ENCODE measurements at places on chromosomes 7 and 10.

- DNase-seq = no peak
These were observed 28.4 kb downstream of the ITGB1 start for GRCh38 chr10:32929634-32930033.

DNA sequence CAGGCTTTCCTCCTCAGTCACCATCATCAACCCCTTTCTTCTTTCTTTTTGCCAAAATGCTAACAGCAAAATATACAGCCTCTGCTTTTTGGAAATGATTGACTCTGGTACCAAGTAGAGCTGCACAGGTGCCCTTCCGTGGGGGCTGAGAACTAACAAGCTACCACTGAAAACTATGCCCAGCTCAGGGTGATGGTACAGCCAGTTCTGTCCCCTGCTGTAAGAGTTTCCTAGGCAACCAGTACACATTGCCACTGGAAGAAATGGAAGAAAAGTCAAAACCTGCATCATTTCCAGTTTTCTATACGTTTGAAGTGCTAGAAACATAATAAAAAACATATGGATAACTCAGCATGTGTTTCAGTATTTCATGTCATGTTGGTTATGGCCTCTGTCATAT lies 297.5 kb downstream of the PRKG1 start:
- DNase-seq = no peak

GRCh38 chr7:152565731-152566130 lies 110.2 kb downstream of the XRCC2 start:
- no peak for DNase-seq

DNA sequence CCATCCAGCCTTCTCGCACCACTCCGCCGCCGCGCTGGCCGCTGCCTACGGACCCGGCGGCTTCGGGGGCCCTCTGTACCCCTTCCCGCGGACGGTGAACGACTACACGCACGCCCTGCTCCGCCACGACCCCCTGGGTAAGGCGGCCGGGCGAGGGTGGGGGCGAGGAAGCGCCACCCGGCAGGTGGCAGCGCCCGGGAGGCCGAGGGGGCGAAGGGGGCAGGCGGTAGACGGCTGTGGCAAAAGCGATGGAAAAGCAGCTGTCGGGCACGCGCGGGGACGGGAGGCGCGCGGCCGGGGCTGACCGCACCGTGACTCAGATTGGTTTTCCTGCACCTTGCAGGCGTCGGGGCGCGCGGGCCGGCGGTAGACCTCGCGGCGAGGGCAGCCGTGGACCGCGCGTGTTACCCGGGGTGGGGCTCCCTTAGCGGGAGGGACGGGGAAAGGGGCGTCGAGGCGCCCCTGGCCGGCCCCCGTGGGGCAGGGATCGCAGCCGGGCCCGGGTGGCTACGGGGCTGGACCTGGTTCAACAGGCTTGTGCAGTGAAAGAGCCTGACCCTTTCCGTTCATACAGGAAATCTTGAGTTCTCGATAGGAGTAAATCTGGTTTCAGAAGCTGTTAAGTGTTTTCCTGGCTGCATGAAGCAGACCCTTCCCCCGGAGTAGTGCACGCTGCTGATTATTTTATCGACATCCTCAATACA lies 608 bp downstream of the HHEX start:
- DNase-seq = peak; percentile 31

GRCh38 chr10:63355682-63356081 lies 110.1 kb downstream of the JMJD1C start:
- DNase-seq = no peak

GRCh38 chr7:158904599-158904998 lies 48.2 kb downstream of the DYNC2I1 start:
- DNase-seq = no peak

DNA sequence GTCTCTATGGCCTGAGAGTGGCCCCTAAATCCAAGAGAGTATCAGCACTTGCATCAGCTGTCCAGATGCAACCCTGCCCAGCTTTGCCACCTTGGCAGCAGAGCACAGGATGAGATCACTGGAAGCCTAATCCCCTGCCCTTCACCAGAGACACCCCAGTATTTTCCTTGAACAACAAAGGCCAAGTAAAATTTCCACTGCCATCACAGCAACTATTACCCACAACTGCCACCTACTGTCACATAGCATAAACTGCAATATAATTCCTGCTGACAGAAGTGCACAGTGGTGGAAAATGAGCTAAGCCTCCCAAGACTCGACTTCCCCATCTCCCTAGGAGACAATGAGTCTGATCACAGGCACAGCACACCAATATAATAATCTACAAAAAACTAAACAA lies 462.8 kb upstream of the ZWINT start:
- peak; percentile 4 for DNase-seq

DNA sequence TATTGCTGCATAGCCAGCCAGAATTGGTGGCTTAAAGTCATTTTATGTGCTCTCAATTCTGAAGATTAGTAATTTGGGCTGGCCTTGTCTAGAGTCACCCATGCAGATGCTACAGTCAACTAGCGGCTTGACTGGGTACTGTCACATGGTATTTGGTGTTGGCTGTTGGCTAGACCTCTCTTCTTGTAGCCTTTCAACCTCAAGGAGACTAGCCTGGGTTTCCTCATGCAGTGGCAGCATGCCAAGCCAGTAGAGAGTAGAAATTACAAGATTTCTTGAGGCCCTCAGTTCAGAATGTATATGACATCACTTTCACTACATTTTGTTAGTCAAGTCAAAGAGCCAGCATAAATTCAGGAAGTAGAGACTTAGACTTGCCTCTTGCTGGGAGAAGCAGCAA lies 3.7 kb upstream of the ZNF800 start:
- DNase-seq = no peak

DNA sequence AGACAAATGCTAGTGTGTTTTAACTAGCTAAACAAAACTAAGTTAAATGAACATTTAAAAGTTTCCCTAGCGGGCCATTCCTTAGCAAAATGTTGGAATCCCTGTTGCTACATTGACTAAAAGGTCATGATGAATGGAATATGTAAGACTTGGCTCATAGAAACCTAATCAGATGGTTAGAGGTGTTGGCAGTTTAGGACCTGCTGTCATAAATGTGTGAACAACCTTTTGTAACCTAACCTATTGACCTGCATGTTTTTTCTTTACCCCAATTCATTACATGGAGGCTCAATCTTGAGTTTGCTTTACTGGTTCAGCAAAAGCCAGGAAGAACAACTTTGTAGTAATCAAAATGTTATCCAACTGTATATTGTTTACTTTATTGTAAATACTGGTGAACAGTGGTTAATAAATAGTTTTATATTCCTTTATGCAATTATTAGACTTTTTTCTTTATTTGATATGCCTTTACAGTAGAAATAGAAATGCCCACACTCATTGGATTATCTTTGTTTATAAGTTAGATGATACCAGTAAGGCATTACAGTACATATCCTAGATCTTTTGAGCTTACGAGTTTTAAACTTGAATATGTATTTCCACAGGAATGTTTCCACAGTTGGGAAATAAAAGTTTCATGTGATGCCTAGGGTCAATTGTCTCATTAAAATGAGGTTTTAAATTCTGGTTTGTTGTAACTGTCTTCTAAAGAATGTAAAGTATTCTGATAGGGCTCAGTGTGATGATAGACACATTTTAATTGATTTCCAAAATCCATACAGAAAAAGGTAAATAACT lies 11.6 kb downstream of the CBX3 start:
- DNase-seq = no peak

GRCh38 chr10:23656735-23657134 lies 217.9 kb downstream of the OTUD1 start:
- DNase-seq = peak; percentile 17

Data from bronchial epithelial cell (primary cell).